ENCODE measurements at places on chromosomes 5 and 9. TPM values are rescaled to one million over a fixed set of nuclear protein-coding genes. Genes with fewer than 3 reads are reported as not detected.
A peak's percentile ranks its signal among the peaks of the same experiment; 100 is the strongest.

GRCh38 chr9:86202338-86202882 is 57.0 kb downstream of the C9orf153 start:
- no peaks in the 10 kb centered on the region for H3K36me3 ChIP-seq
- H3K27me3 ChIP-seq, result no peaks in the 10 kb centered on the region
- no peak overlapping the region for H3K4me3 ChIP-seq

- H3K27me3 ChIP-seq, result peaks cover 12% of the 10 kb centered on the region
- H3K27ac ChIP-seq, result no peak overlapping the region
- no peaks in the 10 kb centered on the region for H3K36me3 ChIP-seq
These were observed 34.8 kb upstream of the IL31RA start for GRCh38 chr5:55816342-55816741.

GRCh38 chr9:116451500-116452115 is 235.5 kb upstream of the TRIM32 start:
- DNase-seq, result no peak
- H3K4me3 ChIP-seq, result no peak overlapping the region
- no peaks in the 10 kb centered on the region for H3K27me3 ChIP-seq
- H3K36me3 ChIP-seq, result no peaks in the 10 kb centered on the region
- no peaks in the 10 kb centered on the region for H3K4me1 ChIP-seq

DNA sequence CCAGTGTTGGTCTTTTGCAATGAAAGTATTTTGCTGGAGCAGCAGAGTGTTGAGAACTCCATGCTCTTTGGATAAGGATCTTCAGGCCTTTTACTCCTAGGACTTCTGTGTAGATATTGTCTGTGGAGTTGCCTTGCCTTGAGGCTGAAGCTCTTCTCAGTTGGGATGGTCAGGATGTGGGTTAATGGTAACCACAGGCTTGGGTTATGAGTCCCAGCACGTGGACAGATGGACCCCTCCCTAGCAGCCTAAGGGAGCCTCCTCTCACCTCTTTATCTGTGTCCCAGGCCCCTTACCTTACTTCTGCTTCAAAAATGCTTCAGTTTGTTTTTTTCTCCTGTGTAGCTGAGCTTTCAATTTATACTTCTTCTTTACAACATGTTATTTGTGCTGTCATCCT is 109.9 kb downstream of the MEGF10 start:
- no peak overlapping the region for H3K4me3 ChIP-seq
- no peak for DNase-seq
- no peak overlapping the region for H3K27ac ChIP-seq
- H3K4me1 ChIP-seq, result no peaks in the 10 kb centered on the region
- H3K27me3 ChIP-seq, result no peaks in the 10 kb centered on the region

Gene PCDHA9
- total RNA-seq, result not detected

DNA sequence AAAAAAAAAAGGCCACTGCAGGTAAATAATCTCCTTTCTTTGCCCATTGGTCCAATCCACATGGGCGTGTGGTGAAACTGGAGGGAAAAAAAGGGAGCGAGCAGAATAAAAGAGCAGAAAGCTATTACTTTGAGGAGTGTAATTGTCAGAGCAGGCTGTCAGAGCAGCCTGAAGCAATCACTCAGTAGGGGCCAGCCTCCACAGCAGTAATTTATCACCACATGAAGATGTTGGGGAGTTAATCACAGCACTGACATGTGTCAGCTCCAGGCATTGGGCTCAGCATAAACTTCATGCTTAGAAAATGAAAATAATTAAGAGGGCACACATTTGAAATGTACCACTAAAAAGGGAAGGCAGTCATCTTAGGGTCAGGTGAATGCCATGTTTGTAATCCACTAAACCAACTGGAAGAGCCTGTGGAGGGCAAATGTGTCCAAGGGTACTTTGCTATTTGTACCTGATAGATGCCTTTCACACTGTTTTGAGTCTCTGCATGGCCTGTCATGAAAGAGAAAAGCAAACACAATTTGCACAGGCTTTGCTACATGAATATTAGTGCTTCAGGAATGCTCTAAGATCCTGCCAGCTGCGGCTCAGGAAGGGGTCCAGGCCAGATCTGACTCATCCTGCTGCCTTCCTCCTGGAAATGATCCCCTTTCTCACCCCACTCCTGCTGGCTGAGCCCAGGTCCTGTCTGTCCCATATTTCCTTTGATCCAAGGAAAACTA is 2.9 kb upstream of the PTGER4 start:
- no peak overlapping the region for H3K4me3 ChIP-seq
- peaks cover 8% of the 10 kb centered on the region for H3K36me3 ChIP-seq
- DNase-seq, result no peak
- H3K27ac ChIP-seq, result peak overlapping the region; percentile 30
- no peaks in the 10 kb centered on the region for H3K27me3 ChIP-seq
- peaks cover 66% of the 10 kb centered on the region for H3K4me1 ChIP-seq

DNA sequence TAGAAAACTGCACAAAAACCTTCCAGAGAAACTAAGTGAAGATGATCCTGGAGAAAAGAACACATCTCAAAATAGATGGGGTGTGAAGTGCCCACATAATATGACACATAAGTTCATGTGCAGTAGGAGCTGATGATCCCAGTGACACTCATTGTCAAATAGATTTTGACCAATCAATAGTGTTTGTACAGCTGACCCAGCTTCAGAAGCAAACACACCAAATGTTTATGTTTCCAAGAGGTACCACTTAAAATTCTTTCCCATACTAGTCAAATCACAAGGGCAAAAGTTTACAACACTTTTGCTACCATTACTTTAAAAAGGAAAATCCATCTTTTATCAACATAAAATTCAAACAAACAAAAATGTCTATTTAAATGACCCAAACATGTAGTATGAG is 175.0 kb downstream of the MLLT3 start:
- no peak overlapping the region for H3K4me3 ChIP-seq
- H3K36me3 ChIP-seq, result no peaks in the 10 kb centered on the region
- no peaks in the 10 kb centered on the region for H3K4me1 ChIP-seq
- H3K27ac ChIP-seq, result no peak overlapping the region
- H3K27me3 ChIP-seq, result no peaks in the 10 kb centered on the region

DNA sequence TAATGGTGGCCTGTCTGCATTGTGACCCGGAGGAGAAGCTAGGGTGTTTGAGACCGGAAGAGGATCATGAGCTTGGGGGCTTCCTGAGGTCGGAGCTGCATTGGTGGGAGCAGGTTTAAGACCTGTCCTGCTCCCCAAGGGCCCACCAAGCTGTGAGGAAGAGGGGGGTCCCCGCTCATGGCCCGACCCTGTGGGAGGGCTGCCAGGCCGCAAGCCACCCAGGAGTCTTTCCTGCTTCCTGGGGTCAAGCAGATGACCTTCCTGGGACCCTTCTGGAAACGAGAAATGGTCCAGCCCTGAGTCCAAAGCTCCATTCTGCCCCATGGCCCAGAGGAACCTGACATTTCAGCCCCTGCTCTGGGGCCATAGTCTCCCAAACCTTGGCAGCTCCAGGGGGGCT is 61.5 kb upstream of the RNU6ATAC start:
- H3K27me3 ChIP-seq, result no peaks in the 10 kb centered on the region
- peak overlapping the region; percentile 66 for H3K27ac ChIP-seq
- no peak overlapping the region for H3K4me3 ChIP-seq
- DNase-seq, result peak; percentile 41
- peaks cover 46% of the 10 kb centered on the region for H3K4me1 ChIP-seq

GRCh38 chr5:135566422-135567400 is 12.1 kb downstream of the CXCL14 start:
- no peaks in the 10 kb centered on the region for H3K36me3 ChIP-seq
- no peak overlapping the region for H3K27ac ChIP-seq
- no peaks in the 10 kb centered on the region for H3K4me1 ChIP-seq
- no peaks in the 10 kb centered on the region for H3K27me3 ChIP-seq
- DNase-seq, result peak; percentile 52

Gene MSH3
- 13.6 TPM for total RNA-seq

- no peak overlapping the region for H3K4me3 ChIP-seq
- no peaks in the 10 kb centered on the region for H3K27me3 ChIP-seq
- no peak for DNase-seq
- no peaks in the 10 kb centered on the region for H3K36me3 ChIP-seq
- no peaks in the 10 kb centered on the region for H3K4me1 ChIP-seq
These were observed 138.8 kb upstream of the NR4A3 start for GRCh38 chr9:99682870-99683269.

Gene CLPTM1L
- total RNA-seq, result 94.8 TPM

Data from spleen (tissue), 13 donors.